ENCODE measurements at places on chromosomes 2 and 18.

DNA sequence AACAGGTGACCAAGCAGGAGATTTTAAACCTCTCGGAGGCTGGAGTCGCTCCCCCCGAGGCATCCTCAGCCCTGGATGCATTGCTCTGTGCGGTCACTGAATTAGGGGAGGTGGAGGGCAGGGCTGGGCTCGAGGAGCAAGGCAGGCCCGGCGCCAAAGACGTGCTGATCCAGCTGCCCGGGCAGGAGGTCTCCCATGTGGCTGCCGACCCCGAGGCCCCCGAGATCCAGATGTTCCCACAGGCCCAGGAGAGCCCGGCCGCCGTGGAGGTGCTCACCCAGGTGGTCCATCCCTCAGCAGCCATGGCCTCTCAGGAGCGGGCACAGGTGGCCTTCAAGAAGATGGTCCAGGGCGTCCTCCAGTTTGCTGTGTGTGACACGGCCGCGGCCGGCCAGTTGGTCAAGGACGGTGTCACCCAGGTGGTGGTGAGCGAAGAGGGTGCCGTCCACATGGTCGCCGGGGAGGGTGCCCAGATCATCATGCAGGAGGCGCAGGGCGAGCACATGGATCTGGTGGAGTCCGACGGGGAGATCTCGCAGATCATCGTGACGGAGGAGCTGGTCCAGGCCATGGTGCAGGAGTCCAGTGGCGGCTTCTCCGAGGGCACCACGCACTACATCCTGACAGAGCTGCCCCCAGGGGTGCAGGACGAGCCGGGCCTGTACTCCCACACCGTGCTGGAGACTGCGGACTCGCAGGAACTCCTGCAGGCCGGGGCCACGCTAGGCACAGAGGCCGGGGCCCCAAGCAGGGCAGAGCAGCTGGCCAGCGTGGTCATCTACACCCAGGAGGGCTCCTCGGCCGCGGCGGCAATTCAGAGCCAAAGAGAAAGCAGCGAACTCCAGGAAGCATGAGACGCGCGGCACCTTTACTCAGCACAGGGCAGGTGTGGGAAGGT lies 145.1 kb downstream of the PTGR3 start:
- DNase-seq: no peak

- no peak for DNase-seq
These were observed 105.6 kb upstream of the NOL4 start for GRCh38 chr18:34330308-34330707.

DNA sequence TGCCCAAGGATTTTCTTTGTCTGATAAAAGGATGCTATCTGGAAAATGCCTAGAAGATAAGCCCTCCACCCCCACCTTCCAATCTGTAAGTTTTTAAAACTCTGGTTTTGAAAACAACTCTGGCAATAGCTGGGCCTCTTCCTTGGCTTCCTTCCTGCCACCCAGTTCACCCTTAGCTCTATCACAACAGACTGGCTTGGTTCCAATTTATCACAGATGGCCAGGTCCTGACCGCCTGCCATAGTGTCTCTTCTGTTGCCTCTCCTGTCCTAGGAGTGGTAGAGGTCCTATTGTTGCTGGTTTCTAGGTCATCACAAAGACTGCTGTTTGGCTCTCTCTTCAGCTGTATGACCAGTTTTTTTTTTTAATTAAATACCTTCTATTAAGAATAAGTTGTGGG lies 1727.9 kb upstream of the SLC39A10 start:
- DNase-seq: no peak

DNA sequence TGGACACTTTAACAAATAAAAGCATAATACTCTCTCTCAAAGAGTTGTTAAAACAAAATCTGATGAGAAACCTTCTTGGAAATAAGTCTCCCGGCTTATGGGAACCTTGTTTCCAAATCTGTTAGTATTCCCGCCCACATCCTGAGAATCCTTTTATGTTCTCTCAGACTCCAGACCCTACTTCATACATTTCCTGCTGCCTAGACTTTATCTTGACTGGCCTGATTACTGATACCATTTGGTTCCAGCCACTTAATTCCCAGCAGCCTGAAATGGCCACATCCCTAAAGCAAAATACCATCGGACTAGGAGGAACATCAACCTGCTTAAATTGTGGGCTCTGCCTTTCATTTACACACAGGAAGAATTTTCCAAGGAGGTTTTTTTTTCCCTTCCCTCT lies 79.1 kb upstream of the CYP1B1 start:
- DNase-seq: no peak

DNA sequence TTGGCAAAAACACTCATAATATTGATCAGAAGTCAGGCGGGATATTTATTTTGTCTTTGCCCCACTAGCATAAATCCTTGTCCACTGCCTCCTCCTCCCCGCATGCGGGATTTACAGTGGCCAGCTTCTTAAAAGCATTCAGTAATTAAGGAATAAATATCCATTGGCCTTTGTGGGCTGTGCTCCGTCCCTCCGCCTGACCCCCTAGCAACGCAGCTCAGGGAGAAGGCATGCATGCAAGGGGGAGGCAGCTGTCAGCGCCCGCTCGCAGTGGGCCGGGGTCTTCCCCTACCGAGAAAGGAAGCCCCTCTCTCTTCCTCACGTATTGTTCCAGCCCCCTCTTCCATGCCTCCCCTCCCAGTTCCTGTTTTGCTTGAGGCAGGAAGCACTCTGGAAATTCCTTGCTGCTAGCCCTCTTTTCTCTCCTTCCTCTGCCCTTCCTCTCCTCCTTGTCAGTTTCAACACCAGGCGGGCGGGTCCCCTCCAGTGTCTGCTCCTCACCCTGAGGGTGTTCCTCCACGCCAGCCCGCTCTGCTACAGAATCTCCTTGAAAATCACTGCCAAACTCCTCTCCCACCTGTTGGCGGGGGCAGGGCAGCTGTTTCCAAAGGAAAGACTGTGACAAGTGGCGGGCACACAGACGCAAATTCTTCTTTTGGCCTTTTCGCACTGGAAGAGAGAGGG lies 60.1 kb downstream of the GBX2 start:
- DNase-seq: no peak

GRCh38 chr2:8527031-8527430 lies 154.8 kb upstream of the ID2 start:
- no peak for DNase-seq

- no peak for DNase-seq
These were observed 53.2 kb upstream of the CUL3 start for GRCh38 chr2:224638301-224638823.

DNA sequence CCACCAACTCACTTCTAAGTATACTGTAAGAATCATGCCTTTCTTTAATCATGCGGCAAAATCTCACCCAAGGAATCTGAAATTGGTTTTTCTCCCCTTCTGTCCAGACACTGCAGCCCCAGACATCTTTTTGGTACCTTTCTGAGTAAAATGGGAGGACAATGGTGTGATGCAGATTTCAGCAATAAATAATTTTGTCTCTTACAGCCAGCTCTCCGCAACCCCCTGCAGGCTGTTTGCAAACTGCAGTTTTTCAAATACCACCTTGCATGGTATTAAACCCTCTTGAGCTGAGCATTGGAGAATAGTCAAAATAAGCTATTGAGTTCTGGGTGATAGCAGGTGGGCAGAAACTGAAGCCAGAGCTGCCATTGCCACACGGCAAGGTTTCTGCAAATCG lies 32.2 kb downstream of the GPR39 start:
- DNase-seq: no peak

- DNase-seq: no peak
These were observed 76.2 kb downstream of the MOGAT1 start for GRCh38 chr2:222747526-222748160.

DNA sequence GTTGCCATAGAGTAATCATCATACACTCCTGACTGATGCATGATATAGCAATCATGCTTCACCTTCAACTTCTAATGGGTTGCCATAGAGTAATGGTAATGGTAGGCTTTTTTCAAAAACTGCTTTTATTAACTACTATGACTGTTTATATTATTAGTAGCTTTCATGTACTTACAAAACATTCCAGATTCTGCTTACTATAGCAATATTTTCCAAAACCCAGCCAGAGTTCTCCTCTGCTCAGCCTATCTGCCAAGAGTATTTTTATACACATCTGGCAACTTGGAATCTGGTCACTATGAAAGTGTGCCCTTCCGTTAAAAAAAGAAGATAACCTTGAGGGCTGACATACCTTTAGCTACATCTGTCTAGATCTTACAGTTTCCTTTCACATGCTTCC lies 5.0 kb upstream of the UNC80 start:
- DNase-seq: no peak

- DNase-seq: no peak
These were observed 42.2 kb downstream of the HIBCH start for GRCh38 chr2:190277234-190278112.

DNA sequence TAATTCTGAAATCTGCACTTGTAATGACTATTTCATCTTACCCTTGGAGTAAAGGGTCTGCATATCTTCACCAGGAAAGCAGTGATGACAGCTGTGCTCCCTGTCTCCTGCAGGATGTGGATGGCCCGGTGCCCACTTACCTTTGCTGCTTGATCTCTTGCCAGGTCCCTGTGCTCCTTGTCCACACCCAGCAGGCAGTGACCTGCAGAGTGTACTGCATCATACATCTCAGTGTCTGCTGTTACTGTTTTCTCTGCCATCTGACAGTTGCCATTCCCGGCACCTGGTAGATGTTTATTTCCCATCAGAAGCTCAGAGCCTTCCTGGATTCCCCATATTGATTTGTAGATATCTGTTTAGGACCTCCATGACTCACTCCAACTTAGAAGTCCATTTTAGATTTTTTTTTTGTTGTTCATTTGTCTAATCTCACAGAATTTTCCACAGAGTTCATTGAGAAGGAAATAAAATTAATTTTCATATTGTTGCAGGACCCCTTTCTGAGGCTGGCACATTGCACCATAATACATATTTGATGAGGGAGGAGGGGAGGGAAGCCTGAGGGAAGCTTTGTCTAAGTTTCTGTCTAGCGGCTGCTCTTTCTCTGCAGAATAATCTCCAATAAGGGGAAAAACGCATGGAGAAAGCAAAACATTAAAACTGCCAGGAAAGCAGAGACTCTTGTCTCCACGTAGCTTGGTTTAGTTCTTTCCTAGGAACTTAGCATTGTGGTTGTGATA lies 697.5 kb upstream of the RAB6C start:
- no peak for DNase-seq

DNA sequence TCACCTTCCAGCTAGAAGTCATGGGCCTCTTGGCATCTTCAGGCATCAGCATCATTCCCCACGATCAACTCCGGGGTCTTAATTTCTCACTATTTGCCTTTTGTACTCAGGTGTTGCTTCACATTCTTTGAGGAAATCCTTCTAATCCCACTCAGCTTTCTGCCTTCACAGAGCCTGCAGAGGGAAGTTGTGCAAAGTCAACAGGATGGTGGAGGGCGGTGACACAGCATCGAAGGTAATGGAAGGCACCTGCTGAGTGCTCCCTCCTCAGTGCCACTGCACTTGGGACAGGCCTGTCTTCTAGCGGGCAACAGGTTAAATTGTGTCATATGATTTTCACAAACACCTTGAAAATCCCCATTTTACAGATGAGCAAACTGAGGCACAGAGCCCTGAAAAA lies 164.0 kb downstream of the EN1 start:
- no peak for DNase-seq

GRCh38 chr2:23506531-23507266 lies 121.7 kb downstream of the KLHL29 start:
- DNase-seq: no peak

GRCh38 chr18:24560511-24560981 lies 100.1 kb downstream of the HRH4 start:
- DNase-seq: no peak
